Suppressor macrophage (primary cell): ENCODE measurements at places on chromosomes 3 and 15.
A peak's percentile ranks its signal among the peaks of the same experiment; 100 is the strongest.

DNA sequence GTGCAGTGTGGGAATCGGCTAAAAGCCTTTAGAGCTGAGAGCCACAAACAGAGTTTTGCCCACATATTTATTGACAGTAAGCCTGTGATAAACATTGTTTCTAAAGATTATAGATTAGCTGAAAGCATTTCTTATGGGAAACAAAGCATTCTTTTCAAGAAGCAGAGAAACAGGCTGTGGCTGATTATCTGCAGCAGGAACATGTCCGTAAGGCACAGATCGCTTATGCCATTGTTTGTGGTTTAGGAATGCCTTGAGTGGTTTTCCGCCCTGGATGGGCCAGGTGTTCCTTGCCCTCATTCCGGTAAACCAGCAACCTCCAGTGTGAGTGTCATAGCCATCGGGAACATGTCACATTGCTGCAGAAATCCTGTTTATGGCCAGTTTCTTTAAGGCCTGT lies 12.5 kb downstream of the XYLB start:
- DNase-seq, result no peak

DNA sequence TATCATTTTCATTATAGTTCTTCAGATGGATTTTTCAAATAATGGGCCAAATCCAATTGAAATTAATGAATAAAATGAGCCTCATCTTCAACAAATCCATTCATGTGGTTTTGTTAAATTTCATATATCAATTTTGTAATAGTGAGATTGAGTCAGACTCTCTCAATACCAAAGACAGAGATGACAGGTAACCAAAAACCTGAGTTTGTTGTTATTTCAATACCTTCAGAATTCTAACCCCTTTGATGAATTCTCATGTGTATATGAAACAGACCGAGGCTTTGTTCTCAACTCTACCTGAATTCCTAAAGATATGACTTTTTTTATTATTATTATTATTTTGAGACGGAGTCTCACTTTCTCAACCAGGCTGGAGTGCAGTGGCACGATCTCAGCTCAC lies 92.8 kb downstream of the FOXP1 start:
- DNase-seq, result no peak

- DNase-seq, result no peak
Measured at GRCh38 chr15:63366451-63366850, 15.2 kb downstream of the CA12 start.

- no peak for DNase-seq
Measured at GRCh38 chr15:74159773-74160172, 13.7 kb upstream of the ISLR start.

DNA sequence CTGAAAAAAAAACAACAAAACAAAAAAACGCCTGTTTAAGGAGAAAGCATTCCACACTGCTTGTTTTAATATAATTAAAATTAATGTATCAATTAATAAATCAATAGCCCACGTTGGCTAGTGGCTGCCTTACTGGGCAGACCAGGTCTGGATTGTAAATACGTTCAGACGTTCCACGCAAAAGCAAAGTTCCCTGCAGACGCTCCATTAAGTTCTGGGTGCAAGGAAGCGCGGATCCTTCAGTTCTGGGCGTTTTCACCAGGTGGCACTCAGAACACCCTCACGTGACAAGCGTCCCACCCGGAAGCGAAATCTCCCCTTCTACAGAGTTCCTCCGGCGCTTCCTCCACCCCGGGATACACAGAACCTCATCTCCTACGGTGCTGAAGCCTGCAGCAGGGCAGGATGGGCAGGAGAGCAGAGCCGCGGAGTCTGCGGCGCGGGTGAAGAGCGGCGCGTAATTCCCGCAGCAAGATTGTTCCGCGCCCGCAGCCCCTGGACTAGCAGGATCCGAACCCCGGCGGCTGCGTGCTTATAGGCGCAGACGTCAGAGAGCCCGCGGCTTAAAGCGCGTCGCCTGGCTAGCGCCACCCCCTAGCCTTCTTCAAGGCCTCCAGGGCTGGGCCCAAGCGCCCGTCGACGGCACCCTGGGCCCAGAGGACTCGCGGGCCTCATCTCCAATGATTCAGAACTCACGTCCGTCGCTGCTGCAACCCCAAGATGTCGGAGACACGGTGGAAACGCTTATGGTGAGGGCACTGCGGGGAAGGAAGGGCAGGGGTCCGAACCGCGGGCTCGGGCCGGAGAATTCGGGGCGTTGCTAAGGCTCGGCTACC lies at the start of gene SLC25A38:
Gene SLC25A38, plus strand, starts transcription at position 326 of the 836 bp plus-strand sequence. Its CDS starts 355 bp downstream, at position 681.
- DNase-seq, result peak; percentile 94

GRCh38 chr3:194686816-194687637 lies 1.3 kb downstream of the FAM43A start:
- DNase-seq, result peak; percentile 53

DNA sequence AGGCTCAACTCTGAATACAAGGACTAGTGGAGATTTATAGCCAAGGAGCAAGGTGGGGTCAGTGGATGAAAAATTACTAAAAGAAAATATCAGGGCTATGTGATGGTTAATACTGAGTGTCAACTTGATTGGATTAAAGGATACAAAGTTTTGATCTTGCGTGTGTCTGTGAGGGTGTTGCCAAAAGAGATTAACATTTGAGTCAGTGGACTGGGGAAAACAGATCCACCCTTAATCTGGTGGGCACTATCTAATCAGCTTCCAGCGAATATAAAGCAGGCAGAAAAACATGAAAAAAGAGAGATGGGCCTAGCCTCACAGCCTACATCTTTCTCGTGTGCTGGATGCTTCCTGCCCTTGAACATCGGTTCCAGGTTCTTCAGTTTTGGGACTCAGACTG lies 14.4 kb upstream of the SENP7 start:
- DNase-seq, result no peak

DNA sequence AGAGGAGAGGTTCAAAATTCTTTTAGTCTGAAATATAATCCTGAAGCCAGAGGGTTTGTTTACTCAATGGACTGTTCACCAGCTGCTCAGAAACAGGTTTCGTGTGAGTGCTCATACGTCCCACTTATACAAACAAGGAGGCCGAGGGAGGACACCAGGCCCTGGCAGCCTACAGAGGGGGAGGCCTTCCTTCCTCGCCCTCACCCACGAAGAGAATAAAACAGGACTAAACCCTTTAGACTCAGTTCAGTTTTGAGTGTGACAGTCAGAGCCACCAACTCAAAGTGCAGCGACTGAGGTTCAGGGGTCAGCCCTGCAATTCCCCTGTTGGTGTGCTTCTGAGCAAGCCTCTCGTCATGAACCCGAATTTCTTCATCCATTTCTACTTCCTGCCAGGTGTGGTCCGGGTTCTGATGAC lies 17.3 kb downstream of the FAM174B start:
- DNase-seq, result no peak

DNA sequence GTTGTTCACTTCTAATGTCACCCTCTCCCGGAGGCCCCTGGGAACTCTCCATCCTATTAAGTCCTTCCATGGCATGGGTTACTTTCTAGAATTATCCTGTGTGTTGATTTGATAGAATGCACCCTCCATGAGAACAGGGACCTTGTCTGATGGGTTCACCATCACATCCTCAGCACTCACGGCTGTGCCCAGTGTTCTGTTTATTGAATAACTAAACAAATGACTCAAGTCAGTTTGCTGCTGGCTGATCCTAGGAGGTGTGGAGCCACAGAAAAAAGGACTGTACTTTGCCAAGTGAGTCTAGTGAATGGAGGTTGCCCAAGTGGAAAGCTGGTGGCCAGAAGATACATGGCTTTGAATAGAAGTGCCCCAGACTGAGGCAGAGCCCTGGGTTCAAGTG lies 48.5 kb upstream of the RAB6B start:
- DNase-seq, result no peak

DNA sequence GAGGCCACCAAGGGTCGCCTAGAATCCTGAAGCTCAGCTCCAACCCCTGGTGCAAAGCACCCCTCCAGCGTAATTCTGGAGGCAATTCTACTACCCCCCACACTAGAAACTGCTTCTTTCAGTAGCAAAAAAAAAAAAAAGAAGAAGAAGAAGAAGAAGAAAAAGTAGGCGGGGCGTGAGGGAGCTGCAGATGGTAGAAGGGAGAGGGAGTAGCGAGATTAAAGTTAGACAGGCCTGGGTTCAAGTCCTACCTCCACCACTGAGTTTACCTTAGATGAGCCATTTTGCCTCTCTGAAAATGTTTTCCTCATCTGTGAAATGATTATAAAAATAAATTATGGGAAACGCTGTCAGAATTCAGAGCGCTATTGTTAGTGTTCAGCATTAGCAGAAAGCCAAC lies 913 bp downstream of the FAM174B start:
- DNase-seq, result no peak

DNA sequence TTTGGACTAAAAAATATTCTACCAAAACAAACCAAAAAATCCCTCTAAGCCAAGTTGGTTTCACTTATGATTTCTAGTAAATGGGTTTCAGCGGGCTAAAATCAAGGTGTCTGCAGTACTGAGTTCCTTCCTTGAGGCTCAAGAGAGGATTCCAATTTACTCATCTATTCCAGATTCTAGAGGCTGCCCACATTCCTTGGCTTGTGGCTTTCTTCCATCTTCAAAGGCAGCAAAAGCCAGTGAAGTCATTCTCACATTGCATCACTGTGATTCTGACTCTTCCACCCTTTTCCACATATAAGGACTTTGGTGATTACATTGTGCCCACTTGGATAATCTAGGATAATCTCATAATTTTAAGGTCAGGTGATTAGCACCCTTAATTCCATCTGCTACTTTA lies 48.1 kb downstream of the DPPA2 start:
- no peak for DNase-seq

- no peak for DNase-seq
Measured at GRCh38 chr3:190644766-190645165, 130.9 kb downstream of the IL1RAP start.

DNA sequence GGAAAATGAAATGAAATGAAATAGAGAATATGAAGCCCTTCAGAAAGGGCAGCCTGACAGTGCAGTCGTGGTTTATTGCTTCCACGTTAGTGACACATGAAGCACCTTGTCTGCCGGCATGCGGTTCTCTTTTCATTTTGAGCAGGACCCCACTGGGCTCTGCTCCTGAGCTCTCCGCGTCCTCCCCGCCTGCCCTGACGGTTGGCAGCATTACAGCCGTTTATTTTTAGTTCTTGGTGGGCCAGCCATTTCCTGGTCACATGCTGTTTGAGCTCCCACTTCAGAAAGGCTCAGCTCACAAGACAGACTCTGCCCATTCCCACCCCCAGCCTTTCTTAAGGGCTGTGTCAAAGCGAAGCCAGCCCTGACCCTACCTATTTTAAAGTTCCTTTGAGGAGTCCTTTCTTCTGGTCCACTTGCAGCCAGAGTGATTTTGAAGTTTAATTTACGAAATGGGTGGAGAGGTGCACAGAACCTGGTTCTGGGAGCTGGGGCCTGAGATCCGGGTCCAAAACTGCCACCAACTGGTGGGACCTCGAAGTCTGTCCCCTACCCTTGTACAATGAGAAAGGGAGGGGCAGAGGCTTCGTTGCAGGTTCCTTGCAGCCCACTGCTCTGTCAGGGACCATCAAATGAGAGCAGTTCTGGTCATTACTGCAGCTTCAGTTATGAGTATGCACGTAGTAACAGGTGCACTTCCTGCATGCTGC lies 60.1 kb downstream of the MGLL start:
- DNase-seq, result peak; percentile 63

- no peak for DNase-seq
Measured at GRCh38 chr3:62884096-62884870, 9.1 kb upstream of the CADPS start.

DNA sequence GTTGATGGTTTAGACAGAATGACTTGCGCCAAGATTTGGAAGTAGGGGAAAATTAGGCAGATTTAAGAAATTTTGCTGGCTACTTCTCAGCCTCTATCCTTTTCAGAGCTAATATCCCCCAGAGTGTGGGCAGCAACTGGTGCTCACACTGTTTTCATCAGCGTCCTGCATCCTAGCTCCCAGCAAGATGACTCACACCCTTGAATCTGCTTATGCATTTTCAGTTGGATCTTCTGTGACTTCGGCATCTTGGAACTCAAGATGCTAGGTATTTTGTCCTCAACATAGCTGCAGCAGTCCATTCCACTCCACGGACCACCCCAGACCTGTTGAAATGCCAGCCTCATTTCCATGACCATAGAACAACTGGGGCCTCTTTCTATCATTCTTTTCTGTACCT lies 336.1 kb upstream of the NR2F2 start:
- DNase-seq, result no peak

GRCh38 chr3:48038971-48039481 lies 22.8 kb upstream of the MAP4 start:
- DNase-seq, result no peak

GRCh38 chr3:5217824-5218595 lies 30.5 kb downstream of the EDEM1 start:
- no peak for DNase-seq

DNA sequence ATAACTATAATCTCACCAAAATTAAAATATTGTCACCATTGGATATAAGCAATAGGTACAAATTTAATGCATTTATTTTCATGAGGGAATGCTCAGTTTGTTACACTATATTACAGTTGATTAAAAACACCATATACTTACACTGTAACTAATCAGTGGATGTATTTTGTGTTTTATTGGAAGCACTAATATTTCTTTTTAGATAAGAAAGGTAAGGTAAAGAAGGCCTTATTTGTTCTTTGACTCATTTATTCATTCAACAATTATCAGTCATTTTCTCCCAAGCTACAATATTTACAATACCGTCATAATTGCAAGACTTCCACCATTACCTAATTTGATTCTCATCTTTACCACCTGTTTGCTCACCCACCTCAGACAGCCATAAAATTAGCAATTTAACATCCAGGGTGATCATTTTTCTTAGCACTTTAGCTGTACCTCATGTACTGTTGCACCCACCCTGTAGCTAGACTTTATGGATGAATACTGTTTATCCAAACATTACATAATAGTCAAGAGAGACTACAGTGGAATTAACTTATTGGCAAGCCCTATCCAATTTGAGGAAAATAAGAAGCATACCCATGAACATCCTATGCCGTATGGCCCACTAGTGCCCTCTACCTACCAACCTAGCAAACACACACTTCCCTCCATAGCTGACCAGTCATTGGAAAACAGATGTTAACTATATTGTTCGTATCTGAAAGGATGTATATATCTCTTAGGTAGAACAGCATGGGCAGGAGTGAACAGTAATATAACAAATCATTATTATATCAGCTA lies 229.6 kb downstream of the BBX start:
- DNase-seq, result peak; percentile 43

GRCh38 chr15:83739629-83740028 lies 85.7 kb downstream of the ADAMTSL3 start:
- no peak for DNase-seq

DNA sequence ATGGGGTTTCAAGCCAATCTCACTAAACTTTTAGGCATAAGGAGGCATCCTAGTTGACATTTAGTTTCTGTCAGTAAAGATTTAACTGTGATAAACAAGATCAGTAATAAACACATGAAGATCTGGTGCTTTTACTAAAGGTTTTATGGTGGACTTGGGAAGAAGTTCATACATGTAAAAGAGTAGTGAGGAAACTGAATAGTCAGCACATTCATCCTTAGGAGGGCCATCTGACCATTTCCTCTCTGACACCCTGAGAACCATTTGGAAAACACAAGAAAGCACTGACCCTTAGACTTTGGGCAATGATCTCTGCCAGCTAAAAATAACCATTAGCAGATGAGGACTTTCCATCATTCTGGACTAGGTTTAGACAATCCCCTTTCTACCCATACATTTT lies 1040.9 kb downstream of the AGBL1 start:
- DNase-seq, result no peak
